Endothelial cell (in vitro differentiated cells): ENCODE measurements at places on chromosomes 12 and 14. TPM values are rescaled to one million over a fixed set of nuclear protein-coding genes. Genes with fewer than 3 reads are reported as not detected.

IFNG gene
- not detected for total RNA-seq

SPIC gene
- total RNA-seq, result not detected

GRCh38 chr14:98976271-98976670 is 295.7 kb downstream of the BCL11B start:
- DNase-seq, result no peak

DNA sequence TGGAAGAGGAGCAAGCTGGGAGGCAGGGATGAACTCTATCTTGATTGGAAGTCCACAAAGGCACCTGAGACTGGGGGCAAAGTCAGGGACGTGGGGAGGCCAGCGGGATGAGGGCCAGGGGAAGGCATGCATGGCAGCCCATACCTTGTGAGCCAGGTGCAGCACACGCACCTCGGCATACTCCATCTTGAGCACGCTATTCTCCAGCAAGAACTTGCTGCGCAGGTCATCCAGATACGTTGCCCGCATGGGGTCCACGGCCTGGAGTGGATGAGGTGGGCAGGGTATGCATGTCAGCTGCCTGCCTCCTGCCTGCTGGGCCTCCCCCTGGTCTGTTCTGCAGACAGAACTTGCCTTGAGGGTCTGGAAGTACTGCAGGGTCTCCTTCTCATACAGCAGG is 3.9 kb downstream of the RABGGTA start:
- DNase-seq, result no peak

DNA sequence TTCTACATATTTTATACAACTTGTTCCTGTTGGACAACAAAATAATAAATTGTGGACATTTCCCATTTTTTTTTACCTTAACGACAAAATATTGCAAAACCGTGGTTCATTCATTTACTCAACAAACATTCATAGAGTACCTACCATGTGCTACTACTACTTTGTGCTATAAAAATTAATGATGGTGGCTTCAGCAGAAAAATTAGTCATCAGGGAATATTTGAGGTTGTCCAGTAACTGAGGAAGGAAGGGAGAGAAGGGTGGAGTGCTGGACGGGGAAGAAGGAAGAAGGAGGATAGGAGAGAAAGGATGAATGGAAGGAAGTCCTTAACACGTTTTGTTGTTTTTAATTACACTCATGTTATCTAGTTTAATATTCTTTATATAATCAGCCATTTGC is 53.7 kb downstream of the PPFIBP1 start:
- DNase-seq, result no peak

DNA sequence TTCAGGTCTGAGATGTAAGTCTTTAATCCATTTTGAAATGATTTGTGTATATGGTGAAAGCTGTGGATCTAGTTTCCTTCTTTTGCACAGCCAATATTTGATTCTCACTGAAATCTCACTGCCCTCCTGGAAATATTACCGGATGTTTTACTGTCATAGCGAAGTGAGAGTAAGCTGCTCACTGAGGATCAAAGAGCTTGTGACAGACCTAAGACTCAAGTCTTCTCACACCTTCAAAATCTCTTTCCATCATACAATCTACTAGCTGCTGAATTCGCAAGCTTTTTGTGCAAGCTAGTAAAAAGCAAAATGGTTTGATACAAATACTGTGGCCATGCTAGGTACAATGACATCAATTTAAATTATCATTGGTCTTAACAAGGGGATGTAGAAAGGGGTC is 3.9 kb downstream of the LRRK2 start:
- no peak for DNase-seq
